ENCODE measurements at places on chromosomes 16 and 17. TPM values are rescaled to one million over a fixed set of nuclear protein-coding genes. Genes with fewer than 3 reads are reported as not detected.

DNA sequence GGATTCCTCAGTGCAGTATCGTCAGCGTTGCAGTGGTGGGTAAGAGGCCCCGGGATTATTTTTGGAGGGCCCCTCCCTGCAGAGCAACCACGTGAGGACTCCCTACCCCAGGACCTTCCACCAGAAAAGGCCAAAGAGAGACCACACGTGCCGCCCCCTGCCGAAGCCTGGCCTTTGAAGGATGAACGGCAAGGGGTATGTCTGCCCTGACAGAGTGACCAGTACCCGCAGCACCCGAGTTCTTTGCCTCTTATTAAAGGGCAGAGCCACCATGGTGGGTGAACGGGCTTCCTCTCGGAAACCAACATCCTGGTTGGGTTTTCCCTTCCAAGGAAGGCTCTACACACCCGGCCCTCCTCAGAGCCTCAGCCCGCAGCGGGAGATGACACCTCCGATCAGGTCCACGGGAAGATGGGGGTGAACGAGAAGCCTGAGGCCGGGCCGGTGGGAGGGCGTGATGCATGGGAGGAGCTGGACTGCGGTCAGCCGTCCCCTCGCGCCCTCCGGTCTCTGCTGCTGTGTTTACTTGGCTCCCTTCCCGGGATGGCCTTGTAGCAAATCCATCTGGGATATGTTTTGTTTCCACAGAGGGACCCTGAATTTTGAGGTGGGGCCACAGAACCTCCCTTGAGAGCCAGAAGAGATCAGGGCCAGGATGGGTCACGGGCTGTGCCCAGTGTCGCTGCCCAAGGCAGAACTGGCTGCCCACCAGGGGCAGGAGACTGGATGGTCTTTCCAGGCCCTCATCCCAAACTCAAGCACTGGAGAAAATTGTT is 49.1 kb downstream of the TBC1D16 start:
- DNase-seq: no peak

DNA sequence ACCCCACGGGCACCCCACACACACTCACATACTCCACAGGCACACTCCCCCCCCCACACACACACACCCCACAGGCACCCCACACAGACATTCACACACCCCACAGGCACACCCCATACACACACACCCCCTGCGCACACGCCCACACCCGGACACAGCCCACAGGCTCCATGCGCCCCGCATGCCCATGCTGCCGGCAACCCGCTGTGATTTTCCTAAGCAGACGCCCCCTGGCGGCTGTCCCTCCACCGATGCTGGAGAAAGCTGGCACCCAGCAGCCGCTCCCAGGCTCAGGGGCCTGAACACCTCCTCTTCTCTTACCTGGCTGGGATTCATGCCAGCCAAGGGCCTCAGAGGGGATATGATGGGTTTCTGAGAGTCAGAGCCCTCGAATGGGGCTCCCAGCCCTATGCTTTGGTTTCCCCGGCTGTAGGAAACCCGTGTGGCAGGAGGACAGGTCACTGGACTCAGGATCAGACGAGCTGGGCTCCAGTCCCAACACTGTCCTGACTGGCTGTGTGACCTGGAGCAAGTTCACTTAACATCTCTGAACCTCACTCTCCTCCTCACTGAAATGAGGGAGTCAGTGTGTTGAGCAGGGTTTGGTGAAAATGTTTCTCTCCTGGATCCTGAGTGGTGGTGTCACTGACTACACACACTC is 19.6 kb upstream of the TNFRSF13B start:
- peak; percentile 86 for DNase-seq

- no peak for DNase-seq
Observed at GRCh38 chr17:30534298-30534697, 57.1 kb downstream of the GOSR1 start.

- no peak for DNase-seq
Observed at GRCh38 chr17:64097196-64097936, 32.6 kb downstream of the ERN1 start.

DNA sequence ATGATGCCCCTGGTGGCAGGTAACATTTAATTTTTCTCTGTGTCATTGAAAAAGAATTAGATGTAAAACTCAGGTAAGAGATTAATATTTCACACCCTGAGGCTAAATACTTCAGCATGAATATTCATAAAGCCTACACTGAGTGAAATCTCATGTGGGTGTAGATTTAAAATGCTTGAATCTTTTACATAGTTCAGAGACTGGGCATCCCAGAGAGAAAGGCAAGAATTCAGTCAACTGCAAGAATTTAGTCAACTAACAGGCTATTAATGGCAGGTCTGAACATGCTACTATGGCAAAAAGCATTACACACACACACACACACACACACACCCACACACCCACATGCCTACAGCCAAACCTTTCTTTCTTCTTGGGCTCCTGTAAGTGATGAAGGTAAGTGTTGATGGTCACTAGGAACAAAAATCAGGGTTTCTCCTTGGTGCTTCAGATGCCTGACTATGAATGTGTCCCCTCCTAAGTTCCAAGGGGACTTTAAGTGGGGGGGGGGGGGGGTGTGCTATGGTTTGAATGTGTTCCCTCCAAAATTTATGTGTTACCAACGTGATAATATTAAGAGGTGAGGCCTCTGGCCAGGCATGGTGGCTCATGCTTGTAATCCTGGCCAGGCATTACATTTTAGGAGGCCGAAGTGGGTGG is 63.7 kb upstream of the PSMD7 start:
- DNase-seq: no peak

GRCh38 chr16:81482329-81483063 is 37.9 kb downstream of the CMIP start:
- DNase-seq: no peak

DNA sequence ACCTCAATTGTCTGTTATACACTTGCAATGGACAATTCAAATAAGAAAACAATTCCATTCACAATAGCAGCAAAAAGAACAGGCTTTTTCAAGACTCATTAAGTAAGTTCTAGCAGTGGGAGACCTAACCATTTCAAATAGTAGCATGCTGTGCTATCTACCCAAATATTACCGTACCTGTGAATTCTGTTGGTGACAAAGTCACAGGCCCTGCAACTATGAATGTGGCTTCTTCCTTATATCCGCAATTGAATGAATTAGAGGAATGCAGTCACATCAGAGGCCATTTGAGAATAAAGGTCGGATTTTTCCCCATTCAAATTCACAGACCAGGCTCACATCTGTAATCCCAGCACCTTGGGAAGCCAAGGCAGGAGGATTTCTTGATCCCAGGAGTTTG is 800 bp upstream of the NME4 start:
- no peak for DNase-seq

SOX15 gene
- 0.84 TPM for total RNA-seq

HS3ST3B1 gene
- total RNA-seq: 57.0 TPM

GPR139 gene
- total RNA-seq: not detected

ABCC6 gene
- total RNA-seq: 0.77 TPM

Data from neural crest cell (in vitro differentiated cells).